Daoy (cell line): ENCODE measurements at places on chromosomes 2 and 18. TPM values are rescaled to one million over a fixed set of nuclear protein-coding genes. Genes with fewer than 3 reads are reported as not detected.

The ARMC9 gene
- 38.3 and 39.4 TPM in 2 replicates for total RNA-seq

The GALR1 gene
- not detected in 2 replicates for total RNA-seq

The SLC1A4 gene
- total RNA-seq, result 13.3 and 14.0 TPM in 2 replicates

The CHMP1B gene
- 35.8 and 39.9 TPM in 2 replicates for total RNA-seq

The RFTN2 gene
- 0.24 TPM in 1 of 2 replicates, not detected in the other for total RNA-seq

DNA sequence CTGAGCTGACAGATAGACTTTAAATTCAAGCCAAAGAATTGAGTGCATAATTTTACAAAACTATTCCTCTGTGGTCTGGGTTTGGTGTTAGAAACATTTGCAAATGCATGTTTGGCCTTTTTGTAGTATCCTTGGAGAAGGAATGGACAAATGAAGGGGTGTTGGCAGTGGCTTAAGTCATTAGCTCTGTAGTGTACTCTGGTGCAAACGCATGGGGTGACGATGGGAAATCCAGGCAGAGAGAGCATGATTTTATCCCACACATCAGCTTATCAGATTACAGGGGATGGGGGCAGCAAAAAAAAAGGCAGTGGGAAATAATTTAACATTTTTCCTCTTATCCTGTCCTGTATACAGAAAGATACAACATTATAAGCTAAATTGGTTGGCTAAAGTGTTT is 320.6 kb downstream of the ZNF516 start:
- DNase-seq, result no peak

DNA sequence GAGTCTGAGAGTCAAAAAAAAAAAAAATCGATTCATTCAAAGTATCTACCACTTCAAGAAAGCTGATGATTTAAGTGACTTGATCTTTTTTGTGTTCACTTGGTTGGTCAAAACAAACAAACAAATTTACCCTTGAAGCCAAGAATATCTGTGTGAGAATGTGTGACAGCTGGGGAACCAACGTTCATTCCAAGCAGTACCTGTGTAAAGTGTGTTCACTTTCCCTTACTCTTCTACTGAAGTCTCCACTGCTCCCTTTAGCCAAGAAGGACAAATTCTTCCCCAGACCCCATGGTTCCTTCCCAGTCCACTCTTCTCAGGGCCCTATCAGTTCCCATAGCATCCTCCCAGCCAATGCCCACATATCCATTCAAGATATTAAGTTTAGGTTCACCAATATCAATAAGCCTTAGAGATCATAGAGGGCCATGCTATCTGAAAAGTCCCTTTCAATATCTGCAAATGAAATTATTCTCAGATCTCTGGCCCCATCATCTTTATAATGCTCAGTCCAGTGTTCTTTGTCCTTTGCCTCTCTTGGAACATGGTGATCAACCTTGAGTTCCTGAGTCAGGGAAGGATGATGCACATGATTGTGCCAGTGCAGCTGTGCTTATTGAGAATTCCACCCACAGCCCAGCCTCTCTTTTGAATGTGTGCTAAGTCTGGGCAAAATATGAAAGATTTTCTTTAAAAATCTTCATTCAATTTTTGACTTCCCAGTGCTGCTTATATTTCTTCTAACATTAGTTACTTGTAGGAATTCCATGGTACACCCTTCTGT is 82.8 kb upstream of the DTNA start:
- no peak for DNase-seq

DNA sequence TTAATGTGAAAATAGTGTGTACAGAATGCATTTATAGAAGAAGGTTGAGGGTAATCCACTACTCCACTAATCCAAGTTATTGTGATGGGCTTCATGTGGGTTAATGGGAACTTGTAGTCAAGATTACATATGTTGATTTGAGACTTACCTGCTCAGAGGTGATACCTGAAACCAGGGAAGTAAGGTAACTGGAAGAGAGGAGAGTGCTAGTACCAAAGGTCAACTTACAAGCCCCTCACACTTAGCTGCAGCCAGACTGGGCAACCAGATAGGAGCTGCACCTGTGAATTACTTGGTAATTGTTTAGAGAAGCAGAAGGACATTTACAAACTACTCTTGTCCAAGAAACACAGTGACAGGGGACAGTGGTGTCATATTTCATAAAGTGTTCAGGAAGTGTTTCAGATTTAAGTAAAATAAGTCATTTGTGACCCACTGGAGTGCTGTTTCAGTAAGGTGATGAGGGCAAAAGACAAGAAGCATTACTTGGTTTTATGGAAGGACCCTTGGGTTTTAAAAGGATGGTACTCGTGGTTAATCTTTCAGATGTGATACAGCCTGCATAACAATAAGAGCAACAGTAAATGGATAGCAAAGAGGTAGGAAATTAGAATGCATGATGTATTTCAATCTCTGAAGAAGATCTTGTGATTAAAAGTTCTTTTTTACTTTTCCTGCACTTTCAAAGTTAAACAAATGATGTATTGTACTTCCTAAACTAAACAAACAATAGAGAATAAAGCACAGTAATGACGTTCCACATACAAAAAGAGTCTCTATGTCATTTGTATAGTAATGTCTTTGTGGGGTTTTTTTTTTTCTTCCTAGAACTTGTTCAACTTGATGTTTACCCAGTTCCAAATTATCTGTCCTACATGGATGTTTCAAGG is 189.3 kb downstream of the PHLPP1 start:
- no peak for DNase-seq

DNA sequence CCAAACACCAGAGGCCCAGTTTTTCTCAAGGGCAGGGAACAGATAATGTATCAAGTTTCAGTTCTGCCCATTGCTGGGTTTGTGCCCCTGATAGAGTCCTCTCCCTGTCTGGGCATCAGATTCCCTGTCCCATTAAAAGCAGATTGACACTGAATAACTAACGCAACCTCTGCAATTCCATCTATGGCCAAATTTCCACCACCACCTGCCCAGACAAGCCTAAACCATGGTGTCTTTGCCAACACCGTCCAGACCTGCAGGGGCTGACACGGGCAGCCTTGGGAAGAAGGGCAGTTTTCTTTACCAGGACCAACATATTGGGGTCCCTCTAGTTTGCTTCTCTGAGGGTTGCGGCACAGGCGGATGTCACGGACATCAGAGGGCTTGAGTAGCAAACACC is 26.4 kb upstream of the PAX8 start:
- DNase-seq, result no peak

DNA sequence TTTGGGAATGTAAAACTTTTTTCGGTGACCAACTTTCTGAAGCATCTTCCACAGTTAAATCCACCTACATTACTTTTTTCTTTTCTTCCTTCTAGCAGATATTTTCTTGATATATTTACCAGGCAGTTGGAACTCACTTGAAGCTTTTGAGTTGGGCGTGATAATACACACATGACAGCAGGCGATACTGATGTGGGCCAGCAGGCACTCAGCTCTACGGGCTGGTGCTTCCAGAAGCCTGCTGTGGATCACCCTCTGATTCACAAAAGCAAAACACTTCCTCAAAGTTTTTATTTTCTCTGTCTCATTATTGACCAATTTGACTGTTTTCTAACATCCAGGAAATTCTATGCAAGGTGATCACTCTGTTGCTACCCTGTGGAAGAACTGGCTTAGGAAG is 22.9 kb downstream of the GRHL1 start:
- no peak for DNase-seq

DNA sequence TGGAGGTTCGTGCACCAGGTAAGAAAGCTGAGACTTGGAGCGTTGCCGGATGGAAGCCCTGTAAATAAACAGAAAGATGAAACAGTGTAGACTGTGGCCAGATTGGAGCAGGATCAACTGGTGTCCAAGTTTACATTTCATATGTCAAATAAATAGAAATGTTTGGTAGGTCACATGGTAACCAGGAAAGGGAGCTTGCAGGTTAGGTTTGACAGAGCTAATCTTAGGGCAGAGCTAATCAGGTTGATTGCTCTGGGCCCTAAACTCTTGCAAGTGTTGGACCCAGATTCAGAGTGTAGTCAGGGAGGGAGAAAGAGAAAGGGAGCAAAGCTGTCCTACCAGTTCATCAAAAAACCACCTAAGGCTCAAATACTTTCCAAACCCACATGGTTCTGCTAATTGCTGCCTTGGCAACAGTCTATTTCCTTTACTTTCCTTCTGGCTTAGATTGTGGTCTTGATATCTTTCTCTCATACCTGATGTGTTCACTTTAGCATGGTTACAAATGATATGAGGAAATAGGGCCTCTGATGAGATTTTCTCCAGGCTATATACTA is 63.2 kb downstream of the G6PC2 start:
- peak; percentile 4 for DNase-seq

- peak; percentile 25 for DNase-seq
Observed at GRCh38 chr2:132936261-132936660, 266.3 kb upstream of the LYPD1 start.

DNA sequence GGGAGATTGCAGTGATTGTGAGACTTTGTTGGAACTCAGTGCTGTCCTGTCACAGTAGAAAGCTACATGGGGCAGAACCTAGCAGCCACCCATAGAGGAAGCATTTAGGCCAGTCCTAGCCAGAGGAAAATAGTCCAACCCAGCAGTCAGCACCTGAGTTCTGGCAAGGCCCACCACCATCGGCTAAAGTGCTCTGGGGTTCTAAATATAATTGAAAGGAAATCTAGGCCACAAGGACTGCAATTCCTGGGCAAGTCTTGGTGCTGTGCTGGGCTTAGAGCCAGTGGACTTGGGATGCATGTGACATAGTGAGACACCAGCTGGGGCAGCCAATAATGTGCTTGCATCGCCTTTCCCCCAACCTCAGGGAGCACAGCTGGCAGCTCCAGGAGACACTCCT is 28.9 kb upstream of the ACTR2 start:
- DNase-seq, result no peak

DNA sequence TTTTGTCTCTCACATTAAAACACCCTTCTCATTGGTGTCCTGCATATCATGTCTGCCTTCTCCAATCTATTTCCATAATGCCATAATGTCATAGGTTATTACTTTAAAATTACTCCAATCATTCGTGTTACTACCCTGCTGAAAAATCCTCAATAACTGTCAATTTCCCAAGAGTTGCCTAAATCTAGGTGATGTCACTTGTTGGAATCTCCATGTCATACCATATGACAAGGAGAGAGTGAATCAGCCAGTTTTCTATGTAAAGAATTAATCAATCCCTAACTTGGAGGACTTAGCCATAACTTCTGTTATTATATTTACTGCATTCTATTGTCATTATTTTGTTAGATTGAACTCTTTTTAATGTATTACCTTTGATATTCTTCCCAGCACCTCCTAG is 62.5 kb downstream of the PHLPP1 start:
- DNase-seq, result no peak

DNA sequence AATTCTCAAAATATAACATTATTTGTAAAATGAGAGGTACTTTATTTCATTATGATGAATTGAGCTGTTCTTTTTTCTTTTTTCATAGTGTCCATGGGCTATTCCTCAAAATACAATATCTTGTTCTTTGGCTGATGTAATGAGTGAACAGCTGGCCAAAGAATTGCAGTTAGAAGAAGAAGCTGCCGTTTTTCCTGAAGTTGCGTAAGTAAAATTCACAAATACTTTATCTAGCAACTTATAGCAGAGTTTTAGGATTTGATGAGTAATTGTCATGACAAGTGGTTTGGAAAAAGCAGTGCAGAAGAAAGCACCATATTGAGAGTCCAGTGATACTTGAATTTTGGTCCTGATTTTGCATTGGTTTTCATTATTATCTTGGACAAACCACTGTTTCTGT is 9.8 kb downstream of the RIOK3 start:
- no peak for DNase-seq

- DNase-seq, result no peak
Observed at GRCh38 chr18:73381699-73382036, 513.9 kb upstream of the NETO1 start.

GRCh38 chr2:148132412-148132811 is 111.5 kb downstream of the MBD5 start:
- no peak for DNase-seq

DNA sequence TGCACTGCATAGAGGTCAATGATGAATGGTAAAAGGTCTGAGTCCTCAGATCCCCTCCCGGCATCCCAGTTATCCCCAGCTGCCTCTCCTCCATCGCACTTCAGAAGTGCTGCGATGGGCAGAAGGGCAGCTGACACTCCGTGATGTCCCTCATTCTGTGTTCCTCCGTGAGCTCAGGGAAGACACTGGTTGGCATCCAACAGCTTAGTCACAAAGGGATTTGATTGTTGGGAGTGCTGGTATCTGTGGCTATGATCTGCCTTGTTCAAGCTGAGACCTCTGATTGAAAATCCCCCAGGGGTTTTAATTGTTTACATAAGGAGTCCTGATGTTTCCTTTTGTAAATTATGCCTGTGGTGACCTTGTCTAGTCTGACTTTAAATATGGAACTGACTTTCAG is 19.0 kb upstream of the SAG start:
- no peak for DNase-seq

DNA sequence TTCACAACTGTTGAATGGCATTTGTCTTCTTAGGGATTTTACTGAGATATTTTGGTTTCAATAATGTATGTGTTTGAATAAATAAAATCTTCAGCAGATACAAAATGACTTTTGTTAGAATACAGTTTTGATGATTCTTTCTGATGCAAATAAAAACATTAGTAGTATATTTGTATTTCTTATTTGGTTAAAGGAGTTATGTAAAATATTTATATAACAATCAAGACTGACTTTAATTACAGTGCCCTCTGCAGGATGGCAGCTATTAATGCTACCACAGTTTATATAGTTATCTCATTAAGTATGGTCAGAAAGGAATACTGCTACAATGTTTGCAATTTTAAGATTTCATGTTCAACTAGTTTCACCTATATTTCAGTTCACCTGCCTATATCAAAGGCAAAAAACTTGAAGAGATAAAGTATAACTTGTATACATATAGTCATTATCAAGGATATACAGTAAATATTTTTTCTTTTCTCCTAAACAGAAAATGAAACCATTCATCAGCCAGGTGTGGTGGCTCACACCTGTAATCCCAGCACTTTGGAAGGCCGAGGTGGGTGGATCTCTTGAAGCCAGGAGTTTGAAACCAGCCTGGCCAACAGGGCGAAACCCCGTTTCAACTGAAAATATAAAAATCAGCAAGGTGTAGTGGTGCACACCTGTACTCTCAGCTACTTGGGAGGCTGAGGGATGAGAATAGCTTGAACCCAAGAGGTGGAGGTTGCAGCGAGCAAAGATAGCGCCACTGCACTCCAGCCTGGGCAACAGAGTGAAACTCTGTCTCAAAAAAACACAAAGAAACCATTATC is 19.8 kb downstream of the ARL5A start:
- no peak for DNase-seq

GRCh38 chr18:68456985-68457384 is 257.9 kb downstream of the TMX3 start:
- no peak for DNase-seq

DNA sequence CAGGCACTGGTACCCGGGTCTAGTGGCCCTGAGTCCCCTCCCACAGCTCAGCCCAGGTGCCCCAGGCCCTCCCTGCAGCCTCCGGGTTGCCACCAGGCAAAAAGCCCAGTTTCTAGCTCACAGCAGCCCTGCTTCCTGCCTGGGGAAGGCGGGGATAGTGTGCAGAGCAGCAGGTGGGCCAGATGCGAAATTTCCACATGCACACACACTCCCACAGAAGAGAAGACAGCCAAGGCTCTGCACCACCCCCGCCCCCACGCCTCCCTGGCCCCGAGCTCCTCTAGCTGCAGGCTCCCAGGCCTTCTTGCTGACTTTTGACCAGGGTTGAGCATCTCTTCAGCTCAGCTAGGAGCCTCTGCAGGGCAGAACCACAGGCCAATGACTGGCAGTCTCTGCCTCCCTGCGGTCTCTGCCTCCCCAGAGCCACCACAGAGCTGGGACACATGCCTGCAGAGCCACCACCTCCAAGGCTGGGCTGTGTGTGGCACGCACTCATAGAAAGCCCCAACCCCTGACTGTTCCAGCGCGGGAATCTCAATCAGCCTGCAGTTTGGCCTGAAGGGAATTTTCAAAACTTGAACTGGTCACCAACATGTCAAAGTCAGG is 7.2 kb downstream of the SLC66A2 start:
- no peak for DNase-seq
